Stimulated activated CD4-positive, alpha-beta T cell treated with anti-CD3 and anti-CD28 coated beads, Interleukin-12 subunit alpha, Interleukin-12 subunit beta, amount 100 ng/mL, for 24 hours (primary cell): ENCODE measurements at places on chromosomes 1 and 21.

DNA sequence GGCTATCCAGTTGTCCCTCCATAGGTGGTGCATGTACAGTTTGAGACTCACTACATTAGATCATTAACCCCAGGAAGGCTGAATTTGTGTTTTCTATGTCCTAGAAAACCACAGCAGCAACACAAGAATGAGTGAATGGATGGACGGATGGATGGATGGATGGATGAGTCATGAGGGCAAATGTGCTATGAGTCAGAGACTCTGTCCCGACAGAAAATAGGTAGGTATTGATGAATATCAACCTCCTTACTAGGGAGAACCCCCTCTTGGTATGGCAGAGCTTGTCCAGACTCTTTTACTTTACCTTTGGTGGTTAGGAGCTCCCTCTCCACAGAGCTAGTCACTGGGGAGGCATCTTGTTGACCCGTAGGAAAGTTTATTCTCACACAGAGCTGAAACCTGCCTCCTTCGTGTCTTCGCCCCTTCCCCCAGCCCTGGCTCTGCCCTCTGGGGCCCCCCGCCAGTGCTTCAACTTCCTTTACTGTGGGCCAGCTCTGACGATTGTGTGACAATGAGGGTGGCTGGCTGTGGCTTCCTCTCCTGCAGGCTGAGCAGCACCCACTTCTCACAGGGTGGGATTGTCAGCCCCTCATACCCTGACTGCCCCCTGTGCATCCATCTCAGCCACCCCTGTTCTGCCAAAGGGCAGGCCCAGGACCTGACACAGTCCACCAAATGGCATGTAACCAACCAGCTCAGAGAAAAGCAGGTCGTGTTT lies 145.2 kb downstream of the FOXD2 start:
- no peak for DNase-seq

DNA sequence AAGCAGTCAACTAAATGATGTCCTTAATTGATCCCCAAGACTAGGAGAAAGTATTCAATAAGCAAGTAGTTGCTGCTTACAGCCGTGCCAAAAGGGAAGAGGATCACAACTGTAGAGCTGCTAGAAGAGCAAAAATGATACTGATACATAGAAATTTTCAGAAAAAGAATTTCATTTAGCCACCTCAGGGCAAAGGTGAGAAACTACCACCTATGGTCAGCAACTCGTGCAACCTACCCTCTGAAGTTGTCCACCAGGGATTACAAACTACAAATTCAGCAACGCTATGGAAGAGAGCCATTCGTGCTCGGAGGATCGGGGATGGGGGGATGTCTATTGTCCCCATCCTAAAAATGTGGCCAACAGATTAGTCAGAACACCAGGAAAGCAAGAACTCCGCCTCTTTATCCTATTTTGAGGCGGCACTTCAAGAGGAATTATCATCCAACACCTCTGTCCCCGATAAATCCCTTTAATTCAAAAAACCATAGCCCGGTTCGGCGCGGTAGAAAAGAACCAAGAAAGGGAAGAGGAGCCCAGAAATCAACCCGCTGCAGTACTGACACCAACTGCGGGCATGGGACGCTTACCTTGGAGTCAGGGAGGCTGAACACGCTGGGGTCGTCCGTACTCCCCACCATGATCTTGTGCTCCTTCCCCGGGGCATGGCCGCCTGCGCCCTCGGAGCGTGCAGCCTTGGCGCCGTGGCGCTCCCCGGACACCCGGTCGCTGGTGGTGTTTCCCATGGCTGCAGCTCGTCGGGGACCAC lies 687 bp downstream of the PRKAB2 start:
- no peak for DNase-seq

DNA sequence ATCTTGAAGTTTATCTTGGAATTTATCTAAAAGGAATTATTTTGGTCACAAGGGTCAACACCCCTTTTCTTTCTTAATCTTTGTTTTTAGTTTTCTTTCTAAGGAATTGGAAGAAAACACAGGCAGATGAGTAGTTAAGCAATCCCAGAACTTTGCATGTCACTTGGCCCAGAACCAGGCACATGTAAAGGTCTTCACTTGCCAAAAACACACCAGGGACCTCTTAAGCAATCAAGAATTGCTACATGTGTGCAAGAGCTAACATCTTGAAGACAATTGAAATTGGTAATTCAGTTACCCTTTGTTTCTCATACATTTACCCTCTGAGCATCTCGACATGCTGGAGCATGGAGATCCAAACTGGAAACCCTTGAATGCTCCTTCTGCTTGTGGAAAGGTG lies 114.2 kb downstream of the ZC3H11B start:
- no peak for DNase-seq

GRCh38 chr1:206736878-206737728 lies 33.5 kb upstream of the IL19 start:
- no peak for DNase-seq

DNA sequence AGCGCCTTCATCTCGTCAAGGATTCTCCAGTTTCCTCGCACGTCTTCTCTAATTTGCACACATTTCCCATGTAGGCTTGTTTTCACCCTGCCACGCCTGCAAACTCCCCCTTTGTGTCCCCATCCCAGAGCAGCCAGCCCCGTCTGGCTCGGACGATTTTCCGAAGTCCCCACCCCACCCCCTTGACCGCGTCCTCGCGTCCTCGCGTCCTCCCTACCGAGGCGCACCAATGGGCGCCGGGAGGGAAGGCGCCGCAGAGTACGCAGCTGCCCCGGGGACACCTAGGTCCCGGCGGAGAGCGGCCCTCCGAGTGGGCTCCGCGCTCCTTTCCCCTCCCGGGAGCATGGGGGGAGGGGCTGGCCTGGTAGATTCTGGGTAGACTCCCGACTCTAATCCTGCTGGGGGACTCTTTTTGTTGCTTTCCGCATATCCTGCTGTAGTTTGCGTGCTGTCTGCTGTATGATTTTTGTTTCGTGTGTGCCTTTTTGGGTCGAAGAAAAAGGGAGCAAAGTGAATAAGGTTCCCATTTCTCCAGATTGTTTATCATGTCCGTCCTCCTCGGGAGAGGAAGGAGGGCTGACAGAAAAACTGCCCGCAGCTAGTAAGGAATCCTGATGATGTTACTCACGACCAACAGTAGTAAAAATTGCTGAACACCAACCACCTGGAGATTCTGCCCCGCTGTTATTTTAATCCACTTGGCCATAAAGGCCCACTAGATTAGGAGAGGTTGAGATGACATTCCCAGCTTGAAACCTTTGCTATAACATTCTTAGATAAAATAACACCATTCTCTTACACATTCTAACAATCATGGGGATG lies 1.5 kb downstream of the CACHD1 start:
- DNase-seq = peak; percentile 3

DNA sequence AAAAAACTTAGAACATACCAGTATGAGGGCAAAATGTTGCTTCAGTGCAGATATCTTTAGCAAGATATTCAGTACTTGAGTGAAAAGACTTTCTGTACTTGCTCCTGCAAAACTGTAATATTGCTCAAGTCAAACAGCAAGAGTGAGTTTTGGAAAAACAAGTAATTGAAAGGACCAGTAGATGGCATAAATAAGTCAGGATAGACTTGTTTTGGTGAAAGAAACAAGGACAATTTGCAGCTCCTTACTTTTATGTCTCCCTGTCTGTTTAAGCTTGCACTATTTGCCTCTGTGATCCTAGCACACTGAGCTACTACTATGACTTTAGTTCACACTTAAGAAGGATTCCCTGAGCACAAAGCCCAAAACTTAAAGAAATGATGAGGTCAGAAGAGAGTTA lies 39.1 kb downstream of the IFI44 start:
- DNase-seq = no peak

DNA sequence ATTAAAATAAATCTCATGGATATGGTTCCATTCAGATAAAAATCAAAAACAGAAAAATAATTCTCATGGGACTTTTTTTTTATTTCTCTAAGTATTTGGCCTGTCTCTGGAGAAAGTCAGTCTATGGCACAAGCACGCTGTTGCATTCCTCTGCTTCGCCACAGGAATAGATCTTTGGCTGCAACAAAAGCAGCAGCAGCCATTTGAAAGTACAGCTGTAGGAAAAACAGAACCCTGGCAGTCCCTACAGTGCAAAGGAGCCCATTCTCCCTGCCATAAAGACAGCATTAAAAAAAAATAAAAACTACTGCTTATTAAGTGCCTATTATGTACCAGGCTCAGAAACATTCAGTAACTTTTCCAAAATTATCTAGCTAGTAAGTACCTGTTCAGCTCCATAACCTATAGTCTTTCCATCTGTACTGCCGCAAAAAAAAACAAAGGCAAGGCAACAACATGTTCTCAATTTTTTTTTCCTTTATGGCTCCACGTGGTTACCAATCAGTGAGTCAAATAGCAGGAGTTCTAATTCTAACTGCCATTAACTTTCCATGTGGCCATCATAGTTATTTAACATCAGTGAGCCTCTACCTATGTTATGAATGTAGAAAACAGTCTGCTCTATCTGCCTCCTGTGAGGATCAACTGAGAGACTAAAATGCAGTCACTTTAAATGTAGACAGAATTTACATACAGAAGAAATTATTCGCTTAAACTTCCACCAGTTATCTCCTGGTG lies 22.7 kb downstream of the SLC35D1 start:
- no peak for DNase-seq

DNA sequence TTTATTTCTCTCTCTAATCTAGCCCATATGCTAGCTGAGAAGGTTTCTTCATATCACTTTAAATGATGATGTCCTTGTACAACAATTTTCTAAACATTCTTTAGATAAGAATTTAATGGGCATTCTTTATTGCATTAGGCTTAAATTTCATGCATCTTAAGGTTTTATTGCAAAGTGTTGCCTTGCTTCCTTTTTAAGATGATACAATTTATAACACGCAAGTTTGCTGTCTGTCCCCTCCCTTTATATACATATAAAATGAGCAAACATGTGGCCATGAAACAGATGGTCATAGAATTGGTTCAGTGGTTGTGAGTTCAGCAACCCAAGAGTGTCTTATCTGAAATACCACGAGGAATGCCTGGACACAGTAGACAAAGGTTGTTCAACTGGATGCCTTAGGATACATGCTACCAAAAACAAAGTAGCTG lies 12.1 kb downstream of the NBPF3 start:
- DNase-seq = no peak

GRCh38 chr1:14850563-14850962 lies 252.1 kb downstream of the KAZN start:
- no peak for DNase-seq

- DNase-seq = no peak
These were observed 52.7 kb upstream of the EIF4G3 start for GRCh38 chr1:21229246-21230000.

DNA sequence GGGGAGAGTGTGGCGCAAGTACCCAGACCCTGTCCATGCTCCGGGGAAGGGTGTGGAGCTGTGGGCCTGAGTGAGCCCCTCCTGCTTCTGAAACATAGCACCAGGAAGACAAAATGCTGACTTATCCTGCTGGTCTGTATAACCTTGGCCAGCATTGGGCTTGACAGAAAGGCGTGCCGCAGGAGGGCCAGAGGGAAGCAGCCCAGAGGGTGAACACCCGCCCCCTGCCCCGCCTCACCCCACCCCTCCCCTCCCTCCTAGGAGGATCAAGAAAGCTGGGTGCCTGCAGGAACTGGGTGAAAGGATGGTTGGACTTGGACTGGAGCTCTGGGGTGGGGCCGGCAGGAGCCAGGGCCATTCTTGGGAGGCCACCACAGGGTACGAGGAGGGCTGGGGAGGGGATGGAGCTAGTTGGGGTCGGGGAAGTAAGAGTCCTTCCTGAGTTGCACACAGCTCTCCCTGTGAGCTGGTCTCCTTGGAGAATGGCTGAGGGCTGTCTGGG lies 27.1 kb downstream of the PTPRF start:
- DNase-seq = no peak

GRCh38 chr1:19197845-19198244 lies 12.2 kb downstream of the UBR4 start:
- no peak for DNase-seq

DNA sequence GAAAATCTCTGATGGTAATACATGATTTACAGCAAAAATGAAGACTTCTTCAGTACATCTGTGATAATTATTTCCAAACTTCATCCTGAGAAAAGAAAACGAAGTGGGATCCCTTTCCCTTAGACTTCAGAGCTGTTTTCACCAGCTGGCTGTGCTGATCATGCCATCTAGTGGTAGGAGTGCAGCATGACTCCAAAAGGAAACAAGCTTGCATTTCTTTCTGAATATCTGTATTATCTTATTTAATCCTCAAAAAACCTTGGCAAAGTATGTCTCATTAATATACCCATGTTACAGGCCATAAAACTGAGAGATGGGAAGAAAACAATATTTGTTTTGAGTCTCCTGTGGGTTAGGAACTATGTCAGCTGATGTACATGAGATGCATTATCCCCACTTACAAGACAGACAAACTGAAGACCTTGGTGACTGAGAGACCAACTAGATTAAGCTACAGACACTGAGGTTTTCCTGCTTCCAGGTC lies 9.8 kb upstream of the GJA8 start:
- no peak for DNase-seq

DNA sequence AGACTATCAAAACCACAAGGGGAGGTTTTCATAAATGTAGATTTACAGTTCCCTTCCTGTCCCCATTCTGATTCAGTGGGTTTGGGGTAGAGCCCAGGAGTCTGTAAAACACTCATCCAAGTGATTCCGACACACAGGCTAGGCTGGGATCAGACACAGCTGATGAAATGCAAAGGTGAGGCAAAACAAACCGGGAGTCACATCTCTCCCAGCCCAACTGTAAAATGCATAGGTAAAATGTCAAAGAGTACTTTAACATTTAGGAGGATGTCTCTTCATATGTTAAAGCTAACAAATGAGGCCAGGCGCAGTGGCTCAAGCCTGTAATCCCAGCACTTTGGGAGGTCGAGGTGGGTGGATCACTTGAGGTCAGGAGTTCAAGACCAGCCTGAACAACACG lies 45.0 kb downstream of the ZNF281 start:
- no peak for DNase-seq

DNA sequence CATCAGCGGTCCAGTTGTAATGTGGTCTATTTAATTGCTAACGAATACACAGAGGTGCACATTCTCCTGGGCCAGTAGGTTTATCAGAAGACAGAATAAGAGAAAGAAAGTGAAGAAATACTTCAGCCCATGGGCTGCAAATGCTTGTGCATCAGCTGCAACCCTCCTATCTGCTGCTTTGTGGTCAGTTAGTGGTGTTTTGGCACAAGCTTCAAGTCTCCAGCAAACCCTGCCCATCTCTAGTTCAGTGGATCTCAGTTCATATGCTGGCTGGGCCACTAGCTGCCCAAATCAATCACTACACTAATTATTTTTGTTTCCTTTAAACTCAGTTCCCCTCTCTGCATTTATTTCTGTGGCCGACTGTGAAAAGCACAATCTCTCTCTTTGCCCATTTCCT lies 124.2 kb downstream of the KCNJ6 start:
- no peak for DNase-seq

DNA sequence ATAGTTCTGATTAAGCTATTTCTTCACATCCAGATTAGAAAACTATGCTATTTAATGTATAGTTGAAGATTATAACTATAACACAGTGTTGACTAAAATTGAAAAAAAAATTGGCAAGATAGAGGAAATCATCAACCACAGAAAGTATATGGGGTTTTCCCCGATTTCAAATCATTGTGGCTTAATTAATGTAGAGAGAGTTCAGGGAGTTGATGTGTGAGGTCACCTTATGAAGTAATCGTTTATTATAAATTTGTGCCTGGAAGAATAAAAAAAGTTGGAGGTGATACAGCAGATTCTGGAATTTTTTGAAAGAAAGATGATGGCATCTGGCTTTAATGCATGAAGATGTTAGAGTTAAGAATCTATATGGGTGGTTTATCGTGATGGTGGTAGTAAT lies 84.3 kb downstream of the PTGS2 start:
- no peak for DNase-seq

GRCh38 chr1:238187575-238187949 lies 296.8 kb upstream of the ZP4 start:
- no peak for DNase-seq
